Activated naive CD4-positive, alpha-beta T cell (primary cell): ENCODE measurements at places on chromosomes 5 and 9.
A peak's percentile ranks its signal among the peaks of the same experiment; 100 is the strongest.

DNA sequence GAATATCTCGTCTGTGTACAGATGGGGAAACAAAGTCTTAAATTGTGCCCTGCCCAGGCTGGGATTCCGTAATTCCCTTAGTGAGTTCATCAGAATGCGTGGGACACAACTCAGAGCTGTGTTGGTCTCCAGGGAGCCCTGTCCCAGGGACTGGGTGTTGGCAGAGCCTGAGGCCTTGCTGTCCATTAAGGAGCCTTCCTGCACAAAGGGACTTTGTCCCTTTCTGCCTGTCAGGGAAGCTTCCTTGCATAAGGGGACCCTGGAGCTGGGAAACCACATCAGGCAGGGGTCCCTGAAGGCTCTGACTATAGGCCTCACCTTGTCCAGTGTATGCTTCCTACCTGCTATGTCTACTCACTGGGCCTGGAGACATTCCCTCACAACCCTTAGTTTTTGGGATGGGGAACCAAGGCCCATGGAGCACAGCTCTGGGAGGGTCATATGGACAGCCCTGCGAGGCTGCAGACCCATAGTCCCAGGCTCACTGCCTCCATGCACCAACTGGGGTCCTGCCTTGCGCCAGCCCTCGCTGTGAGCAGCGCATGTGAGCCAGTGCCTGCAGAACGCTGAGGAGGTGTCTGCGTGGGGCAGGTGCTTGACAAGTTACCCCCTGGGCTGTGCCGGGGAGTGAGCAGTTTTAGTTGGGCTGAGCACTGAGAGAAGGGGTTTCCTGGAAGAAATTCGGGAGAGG lies 1.6 kb downstream of the CARD19 start:
- no peak for DNase-seq

GRCh38 chr9:114107286-114108001 lies 8.4 kb upstream of the KIF12 start:
- no peak for DNase-seq

- no peak for DNase-seq
Observed at GRCh38 chr5:27062451-27062850, 24.1 kb upstream of the CDH9 start.

- no peak for DNase-seq
Observed at GRCh38 chr9:23658376-23659258, 167.4 kb downstream of the ELAVL2 start.

- DNase-seq: no peak
Observed at GRCh38 chr9:135949501-135950134, 11.6 kb downstream of the UBAC1 start.

- no peak for DNase-seq
Observed at GRCh38 chr9:95511952-95512708, 4.6 kb downstream of the PTCH1 start.

DNA sequence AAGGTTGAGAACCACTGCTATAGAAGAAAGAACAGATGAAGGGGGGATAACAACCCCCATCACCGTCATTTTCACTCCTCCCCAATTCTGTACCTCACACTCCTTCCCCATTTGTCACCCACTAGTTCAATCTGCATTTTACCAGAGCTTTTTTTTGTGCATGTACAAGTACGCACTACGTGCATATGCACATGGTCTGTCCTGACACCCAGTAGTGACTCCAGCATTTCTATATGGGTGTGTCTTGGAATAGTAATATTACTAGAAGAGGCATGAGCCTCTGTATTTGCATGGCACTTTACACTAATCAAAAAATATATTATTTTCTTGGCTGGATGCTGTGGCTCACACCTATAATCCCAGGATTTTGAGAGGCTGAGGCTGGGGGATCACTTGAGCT lies 38.7 kb downstream of the NIM1K start:
- DNase-seq: no peak

GRCh38 chr5:106728208-106728607 lies 942.5 kb downstream of the EFNA5 start:
- no peak for DNase-seq

- DNase-seq: peak; percentile 27
Observed at GRCh38 chr5:40680741-40681362, 1.1 kb downstream of the PTGER4 start.

DNA sequence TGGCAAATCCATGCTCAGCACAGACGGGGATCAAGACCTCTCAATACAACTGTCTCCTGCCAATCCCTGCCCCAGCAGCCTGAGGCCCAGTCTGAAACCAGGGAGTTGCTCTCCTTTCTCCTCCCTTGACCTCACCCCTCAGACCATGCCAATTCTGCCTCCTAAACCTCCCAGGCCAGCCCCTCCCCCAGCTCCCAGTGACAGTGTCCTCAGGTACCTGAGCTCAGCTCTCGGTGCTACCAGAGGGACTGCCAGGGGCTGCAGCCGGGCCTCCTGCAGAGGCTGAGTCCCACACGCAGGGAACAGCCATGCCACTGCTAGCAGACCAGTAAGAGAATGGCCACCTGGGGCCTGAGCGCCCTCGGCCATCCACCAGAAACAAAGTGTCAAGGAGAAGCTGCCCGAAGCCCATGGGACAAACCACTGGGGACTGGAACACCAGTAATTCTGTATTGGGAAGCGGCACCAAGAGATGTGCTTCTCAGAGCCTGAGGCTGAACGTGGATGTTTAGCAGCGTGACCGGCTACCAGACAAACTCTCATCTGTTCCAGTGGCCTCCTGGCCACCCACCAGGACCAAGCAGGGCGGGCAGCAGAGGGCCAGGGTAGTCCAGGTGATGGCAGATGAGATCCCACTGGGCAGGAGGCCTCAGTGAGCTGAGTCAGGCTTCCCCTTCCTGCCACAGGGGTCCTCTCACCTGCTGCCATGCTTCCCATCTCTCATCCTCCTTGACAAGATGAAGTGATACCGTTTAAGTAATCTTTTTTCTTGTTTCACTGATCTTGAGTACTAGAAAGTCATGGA lies 557 bp upstream of the IL3 start:
- DNase-seq: no peak

GRCh38 chr5:43643750-43644149 lies 40.8 kb downstream of the NNT start:
- DNase-seq: no peak

DNA sequence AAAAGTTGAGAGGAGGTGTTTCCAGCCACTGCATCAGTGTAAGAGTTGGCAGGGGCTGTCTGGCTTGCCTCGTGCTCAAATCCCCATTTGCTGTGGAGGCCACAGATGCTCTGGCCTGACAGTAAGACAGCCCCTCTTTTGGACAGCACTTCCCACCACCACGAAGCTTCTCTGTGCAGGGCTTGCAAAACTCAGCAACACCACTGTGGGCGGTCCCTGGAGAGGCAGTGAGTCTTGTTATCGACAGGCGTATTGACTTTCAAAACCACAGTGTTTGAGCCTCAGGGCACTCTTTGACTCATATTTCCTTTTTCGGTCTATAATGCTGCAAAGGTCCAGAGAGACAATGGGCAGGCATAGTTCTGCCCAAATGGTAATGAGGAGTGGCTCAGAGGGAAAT lies 539.5 kb downstream of the EBF1 start:
- no peak for DNase-seq

DNA sequence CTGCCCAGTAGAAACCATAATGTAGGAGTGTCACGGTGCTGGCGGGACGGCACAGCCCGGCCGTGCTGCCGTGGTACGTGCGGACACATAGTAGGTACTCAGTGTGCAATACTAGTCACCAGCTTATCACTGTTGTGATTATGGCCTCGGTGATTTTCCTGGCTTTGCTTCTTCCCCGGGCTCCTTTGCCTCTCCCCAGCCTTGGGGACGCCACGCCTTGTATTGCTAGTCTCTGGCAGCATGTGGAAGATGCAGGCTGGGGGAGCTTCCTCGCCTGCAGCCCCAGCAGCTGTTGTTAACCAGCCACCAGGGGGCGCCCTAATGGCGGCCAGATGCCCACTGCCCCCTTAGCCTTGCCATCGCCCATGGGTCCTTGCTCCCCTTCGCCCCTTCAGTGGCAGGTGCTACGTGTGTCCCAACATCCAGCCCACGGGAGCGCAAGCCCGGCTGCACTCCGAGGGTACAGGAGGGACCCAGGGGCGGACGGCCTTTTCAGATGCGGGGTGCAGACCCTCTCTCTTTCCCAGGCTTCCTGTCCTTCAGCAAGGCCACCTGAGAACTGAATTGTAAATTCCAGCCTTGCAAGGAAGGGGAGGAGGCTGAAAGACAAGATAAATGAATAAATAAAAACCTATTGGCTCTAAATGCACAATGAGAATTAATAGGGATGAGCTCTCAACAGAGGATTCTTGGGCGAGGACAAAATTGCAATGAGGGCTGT lies 8.0 kb downstream of the NTNG2 start:
- no peak for DNase-seq

GRCh38 chr5:64190562-64191306 lies 25.1 kb downstream of the RNF180 start:
- DNase-seq: no peak

- no peak for DNase-seq
Observed at GRCh38 chr5:142686210-142686734, 382 bp upstream of the FGF1 start.

GRCh38 chr5:10704949-10705621 lies 55.9 kb downstream of the DAP start:
- DNase-seq: no peak

DNA sequence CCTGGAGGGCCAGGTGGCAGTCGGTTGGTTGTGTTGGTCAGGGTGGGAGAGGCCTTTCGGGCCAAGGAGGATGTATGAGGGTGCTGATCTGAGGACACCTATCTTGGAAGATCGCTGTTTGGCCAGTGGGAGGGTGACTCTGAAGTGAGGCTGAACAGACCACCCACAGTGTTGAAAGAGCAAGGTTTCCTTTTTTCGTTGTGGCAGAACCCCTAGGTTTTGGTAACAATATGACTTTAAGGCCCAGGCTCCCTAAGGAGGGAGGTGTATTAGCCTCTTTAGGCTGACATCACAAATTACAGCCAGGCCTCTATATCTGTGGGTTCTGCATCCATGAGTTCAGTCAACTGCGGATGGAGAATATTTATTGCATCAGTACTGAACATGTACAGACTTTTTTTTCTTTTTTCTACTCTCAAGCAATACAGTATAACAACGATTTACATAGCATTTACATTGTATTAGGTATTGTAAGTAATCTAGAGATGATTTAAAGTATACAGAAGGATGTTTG lies 86.1 kb downstream of the ARHGAP26 start:
- DNase-seq: no peak

- no peak for DNase-seq
Observed at GRCh38 chr5:54680998-54681397, 163.4 kb downstream of the SNX18 start.

DNA sequence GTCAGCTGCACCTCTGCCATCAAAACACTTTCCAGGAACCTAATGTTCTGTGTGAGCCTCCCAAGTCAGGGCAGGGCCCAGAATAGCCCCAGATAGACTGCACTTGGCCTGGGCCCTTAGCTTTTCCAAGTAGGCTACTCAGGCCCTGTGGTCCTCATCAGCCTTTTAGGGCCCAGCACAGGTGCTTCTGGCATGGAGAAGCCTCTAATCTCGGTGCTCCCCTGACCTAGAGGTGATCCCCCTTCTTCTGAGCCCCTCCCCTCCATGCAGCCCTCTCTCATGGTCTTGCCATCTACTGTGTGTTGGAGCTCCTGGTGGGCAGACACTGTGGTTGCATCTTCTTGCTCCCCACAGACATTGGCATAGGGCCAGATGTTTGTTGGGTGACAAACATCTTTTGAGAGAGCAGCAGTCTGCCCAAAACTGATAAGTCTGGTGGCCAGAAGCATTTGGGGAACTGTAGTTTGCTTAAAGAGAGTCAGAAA lies 28.1 kb downstream of the FRMPD1 start:
- DNase-seq: no peak

DNA sequence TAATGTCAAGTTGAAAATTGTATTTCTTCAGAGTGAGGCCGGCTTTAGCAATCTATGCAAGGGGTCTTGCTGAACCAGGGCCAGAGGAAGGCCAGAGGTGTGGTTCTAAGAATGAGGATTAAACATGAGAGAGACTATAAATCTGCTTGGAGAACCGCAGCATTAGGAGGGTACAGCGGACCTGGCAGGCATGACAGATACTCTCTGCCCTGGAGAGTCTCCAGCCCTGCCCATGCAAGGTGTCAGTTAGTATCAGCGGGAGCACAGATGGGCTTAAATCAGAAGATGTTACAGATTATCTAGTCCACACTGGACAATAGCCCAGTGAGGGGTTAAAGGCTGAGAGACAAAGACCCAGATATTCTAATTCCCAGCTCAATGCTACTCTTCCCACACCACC lies 11.5 kb upstream of the GPX3 start:
- DNase-seq: no peak

DNA sequence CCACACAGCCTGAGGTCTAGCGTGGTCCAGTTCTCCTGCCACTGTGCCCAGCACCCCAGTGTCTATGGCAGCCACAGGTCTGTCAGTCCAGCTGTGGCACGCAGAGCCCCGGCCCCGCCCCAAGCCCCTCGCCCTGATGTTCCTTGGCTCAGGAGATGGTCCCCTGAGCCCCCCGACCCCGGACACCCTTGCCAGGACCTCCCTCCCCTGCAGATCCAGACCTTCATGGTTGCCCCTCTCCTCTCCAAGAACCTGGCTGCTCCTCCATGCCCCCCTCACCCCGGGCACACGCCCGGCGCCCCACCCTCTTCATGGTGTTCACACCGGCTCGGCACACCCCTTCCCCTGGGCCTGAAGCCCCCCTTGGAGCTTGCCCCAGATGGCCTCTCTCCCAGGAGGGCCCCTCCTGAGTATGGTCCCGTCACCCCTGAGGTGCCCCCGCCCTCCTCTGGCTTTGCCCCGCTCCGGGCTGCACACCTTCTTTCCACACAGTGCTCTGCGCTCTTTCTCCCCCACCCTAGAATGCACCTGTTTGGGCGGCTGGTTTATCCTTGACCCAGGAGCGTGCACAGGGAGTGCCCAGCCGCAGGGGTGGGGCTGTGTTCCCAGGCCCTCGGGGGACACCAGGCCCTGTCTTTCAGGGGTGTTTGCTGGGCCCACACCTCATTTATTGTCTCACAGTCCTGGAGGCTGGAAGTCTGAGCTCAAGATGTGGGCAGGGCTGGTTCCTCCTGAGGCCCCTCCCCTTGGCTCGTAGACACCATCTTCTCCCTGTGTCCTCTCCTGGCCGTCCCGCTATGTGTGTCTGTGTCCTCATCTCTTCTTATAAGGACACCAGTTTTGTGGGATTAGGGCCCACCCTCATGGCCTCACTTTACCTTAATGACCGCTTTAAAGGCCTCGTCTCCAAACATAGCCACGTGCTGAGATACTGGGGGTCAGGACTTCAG lies 37.6 kb downstream of the KCNT1 start:
- no peak for DNase-seq

DNA sequence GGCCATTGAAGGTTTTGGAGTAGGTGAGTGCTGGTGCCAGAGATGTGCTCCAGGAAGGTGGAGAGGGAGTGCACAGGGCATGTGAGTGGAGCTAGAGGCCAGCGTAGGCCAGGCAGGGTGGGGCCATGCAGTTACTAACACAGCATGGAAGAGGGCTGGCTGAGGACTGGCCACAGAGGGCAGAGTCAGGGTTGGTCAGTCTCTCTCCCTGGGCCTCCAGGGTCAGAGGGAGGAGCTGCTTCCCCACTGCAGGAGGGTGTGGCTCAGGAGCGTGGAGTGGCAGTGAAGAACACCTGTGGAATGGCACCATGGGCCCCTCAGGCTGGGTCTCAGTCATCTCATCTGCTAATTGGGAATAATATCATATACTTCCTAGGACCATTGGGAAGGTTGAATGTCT lies 167.7 kb downstream of the MACROH2A1 start:
- DNase-seq: no peak

GRCh38 chr5:139422307-139422893 lies 16.9 kb downstream of the DNAJC18 start:
- DNase-seq: no peak
